ENCODE measurements at places on chromosomes 2 and 18. TPM values are rescaled to one million over a fixed set of nuclear protein-coding genes. Genes with fewer than 3 reads are reported as not detected.

DNA sequence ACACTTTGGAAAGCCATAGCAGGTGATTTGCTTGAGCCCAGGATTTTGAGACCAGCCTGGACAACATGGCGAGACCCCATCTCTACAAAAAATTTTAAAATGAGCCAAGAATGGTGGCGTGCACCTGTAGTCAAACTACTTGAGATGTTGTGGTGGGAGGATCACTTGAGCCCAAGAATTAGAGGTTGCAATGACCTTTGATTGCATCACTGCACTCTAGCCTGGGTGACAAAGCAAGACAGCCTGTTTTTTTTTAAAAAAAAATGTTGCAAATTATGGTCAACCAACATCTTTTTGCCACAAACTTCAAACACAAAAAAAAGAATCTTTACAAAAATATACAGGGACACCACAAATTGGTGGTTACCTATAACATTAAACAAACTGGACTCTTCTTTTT is 40.3 kb downstream of the MEX3C start:
- no peak for DNase-seq

DNA sequence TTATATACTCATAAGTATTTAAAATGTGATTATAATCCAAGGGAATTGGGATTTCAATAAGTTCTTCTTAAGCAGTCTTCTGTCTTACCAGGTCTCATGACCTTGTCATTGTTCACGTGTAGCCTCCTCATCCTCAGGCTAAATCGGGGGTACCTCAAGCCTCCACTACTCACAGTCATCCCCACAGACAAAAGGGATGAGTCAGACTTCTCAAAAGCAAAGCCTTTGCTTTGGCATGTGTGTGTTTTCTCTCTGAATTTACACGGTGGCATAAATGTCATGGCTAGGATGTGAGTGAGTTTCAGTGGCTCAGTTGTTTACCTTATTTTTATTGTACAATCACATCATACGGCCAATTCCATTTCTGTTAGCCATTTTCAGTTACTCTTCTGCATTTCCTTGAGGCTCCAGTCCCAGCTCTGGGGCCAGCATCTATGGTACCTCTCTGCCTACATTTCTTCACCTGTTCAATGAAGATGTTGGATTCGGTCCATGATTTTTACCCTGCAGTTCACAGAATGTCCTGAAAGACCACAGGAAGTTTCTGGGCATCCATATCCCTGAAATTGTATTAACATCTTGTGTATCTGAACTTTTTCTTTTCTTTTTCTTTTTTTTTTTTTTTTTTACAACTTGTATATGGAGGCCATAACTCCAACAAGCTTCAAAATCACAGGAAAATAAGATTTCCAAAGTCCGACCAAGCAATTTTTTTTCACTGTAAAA is 195.3 kb downstream of the FHOD3 start:
- peak; percentile 22 for DNase-seq

- DNase-seq: no peak
These were observed 142.0 kb downstream of the CCDC85A start for GRCh38 chr2:56325661-56326345.

DNA sequence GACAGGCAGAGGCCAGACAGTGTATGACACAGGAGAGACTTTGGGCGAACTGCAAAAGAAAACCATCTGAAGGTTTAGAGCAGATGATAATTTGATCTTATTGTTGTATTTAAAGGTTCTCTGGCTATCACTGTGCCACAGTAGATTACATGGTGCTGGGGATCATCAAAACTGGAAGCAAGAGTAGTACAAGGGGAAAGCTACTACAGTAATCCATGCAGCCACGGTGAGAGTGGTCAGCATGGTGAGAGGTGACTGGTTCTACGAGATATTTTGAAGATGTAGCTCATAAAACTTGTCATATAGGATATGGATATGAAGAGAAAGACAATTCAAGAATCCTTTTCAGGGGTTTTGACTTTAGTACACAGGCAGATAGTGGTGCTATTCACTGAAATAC is 194.8 kb upstream of the GULP1 start:
- DNase-seq: no peak

GRCh38 chr2:231707625-231707926 is 749 bp upstream of the PTMA start:
- peak; percentile 54 for DNase-seq

DNA sequence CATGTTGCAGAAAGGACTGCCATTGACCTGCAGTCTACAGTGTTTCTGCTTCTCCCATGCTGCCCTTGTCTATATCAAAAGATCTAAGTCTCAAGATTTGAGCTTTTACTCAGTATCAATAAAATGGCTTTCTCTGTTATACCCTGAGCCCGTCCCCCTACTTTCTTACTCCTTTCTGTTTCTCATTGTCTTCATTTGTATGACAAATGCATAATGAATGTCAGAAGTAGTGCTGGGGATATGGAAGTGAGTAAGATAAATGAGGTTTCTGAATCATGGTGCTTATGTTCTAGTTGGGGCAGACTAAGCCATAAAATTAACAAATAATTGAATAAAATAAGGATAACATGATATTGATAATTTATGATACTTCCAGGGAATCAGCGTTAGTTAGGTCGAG is 128.6 kb downstream of the PARD3B start:
- no peak for DNase-seq

GRCh38 chr2:105869341-105869740 is 124.6 kb downstream of the NCK2 start:
- no peak for DNase-seq

- DNase-seq: no peak
These were observed 82.8 kb upstream of the CDCA7 start for GRCh38 chr2:173271825-173272224.

- peak; percentile 67 for DNase-seq
These were observed 52.2 kb upstream of the KCNH7 start for GRCh38 chr2:162890690-162891311.

- no peak for DNase-seq
These were observed 124.3 kb downstream of the XRCC5 start for GRCh38 chr2:216233281-216233995.

GRCh38 chr2:85887566-85888019 is 1.2 kb downstream of the ST3GAL5 start:
- peak; percentile 52 for DNase-seq

DNA sequence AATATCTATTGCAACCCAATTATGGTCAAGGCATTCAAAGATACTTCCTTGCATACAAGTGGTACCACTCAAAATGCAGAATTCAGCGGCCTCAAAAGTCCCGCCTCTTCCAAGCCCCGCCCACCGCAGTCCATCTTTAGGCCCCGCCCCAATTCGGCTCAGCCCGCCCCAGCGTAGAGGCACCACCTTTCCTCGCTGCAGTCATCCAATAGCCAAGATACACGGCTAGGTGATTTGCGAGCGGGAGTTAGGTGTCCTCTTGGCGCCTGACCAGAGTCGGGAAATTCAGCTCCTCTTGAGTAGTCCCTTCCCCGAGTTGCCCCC is 431 bp upstream of the SEC11C start:
- DNase-seq: peak; percentile 83

DNA sequence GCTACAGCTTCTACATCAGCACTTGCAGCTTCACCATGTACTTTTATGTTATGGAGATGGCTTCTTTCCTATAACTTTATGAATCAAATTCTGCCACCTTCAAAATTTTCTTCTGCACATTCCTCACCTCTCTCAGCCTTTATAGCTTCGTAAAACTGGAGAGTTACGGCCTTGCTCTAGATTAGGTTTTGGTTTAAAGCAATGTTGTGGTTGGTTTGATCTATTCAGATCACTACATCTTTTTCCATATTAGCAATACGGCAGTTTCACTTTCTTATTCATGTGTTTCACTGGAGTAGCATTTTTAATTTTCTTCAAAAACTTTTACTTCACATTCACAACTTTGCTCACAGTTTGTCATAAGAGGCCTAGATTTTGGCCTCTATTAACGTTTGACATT is 242.9 kb upstream of the GYPC start:
- no peak for DNase-seq

GRCh38 chr18:44507729-44508325 is 172.9 kb upstream of the SETBP1 start:
- no peak for DNase-seq

DNA sequence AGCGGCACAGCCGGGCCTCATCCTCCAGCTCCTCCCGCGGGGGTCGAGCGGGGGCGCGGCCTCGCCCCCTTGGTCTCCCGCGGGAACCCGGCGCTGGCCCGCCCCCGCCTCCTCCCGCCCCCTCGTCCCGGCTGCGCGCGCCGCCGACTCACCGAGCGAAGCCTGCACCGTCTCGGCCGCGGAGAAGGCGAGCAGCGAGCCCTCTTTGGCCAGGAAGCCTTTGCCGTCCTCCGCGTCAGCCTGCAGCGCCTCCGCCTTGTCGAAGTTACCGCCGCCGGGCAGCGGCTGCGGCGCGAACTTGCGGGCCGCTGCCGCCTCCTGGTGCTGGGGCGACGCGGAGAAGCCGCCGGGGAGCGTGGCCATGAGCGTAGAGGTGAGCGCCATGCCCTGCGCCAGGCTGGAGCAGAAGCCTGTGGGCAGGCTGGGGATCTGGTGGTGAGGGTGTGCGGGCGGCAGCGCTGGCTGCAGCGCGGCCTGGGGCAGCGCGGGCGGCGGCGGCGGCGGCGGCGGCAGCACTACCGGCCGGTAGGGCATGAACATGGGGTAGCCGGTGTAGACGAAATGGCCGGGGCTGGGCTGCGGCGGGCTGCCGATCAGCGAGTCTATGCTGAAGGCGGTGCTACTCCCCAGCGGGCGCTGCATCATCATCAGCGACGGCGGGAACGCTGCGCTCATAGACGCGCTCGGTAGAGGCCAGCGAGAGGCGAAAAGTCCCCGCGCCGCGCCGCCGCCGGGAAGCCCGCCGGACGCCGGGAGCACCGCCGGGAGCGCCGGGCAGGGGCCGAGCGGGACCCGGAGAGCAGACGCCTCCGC is 683 bp downstream of the GBX2 start:
- DNase-seq: peak; percentile 66

- DNase-seq: no peak
These were observed 22.6 kb downstream of the ANXA4 start for GRCh38 chr2:69764286-69765095.

DNA sequence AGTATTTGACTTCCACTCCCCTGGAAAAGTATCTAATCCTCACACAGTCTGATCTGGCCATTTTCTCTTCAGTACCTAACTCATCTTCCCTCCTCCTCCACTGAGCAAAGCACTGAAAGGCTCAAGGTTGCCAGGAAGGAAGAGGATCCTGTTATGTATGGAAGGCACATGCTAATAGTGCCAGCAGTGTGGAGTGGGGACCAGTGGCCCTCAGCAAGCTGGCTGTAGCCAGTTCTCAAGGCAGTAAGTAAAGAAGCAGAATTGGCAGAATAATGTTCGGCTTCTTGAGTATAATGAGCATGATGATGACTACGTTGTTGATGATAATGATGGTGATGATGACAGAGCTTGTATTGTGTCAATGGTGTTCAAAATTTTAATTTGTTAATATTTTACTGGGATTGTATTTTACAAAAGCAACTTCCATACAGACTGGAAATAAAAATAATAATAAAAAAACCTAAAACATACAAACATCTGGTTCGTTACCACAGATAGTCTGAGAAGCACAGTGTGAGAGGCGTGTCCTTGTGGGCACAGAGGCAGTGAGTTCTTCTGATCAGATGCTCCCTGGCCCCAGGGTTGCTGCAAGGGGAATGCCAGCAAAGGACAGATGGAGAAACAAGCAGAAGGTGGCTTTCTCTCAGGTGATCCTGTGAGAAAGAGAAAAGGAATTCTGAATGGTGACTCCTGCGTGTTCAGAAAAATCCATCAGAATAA is 528.8 kb downstream of the CMPK2 start:
- DNase-seq: no peak

HOXD3 gene
- total RNA-seq: not detected

CAPN14 gene
- 0.17 TPM for total RNA-seq

SULT1C4 gene
- 0.26 TPM for total RNA-seq

DARS1 gene
- total RNA-seq: 96.8 TPM

VWA3B gene
- 0.26 TPM for total RNA-seq

ALMS1 gene
- 12.3 TPM for total RNA-seq

FBXO41 gene
- total RNA-seq: 0.77 TPM

FHOD3 gene
- total RNA-seq: 3.1 TPM

NDUFS1 gene
- total RNA-seq: 81.2 TPM

CCDC74B gene
- 3.1 TPM for total RNA-seq

DTNA gene
- total RNA-seq: 28.2 TPM

AMER3 gene
- total RNA-seq: not detected

MAL gene
- total RNA-seq: not detected

Data from fibroblast of lung (primary cell).